ENCODE measurements at places on chromosomes 5 and 9. TPM values are rescaled to one million over a fixed set of nuclear protein-coding genes. Genes with fewer than 3 reads are reported as not detected.

Gene F2RL1
- polyA plus RNA-seq: 35.7 TPM

Gene GLRA1
- not detected for polyA plus RNA-seq

Gene CXCL14
- polyA plus RNA-seq: 13.4 TPM

Gene TAS2R1
- not detected for polyA plus RNA-seq

Gene LECT2
- not detected for polyA plus RNA-seq

Gene PTGDS
- 2.0 TPM for polyA plus RNA-seq

Gene SLC34A1
- polyA plus RNA-seq: not detected

Gene SPINK7
- polyA plus RNA-seq: 0.43 TPM

GRCh38 chr5:68449380-68449779 lies 233.8 kb downstream of the PIK3R1 start:
- no peaks in the 10 kb centered on the region for H3K4me1 ChIP-seq
- H3K27ac ChIP-seq: no peak overlapping the region
- no peak for DNase-seq
- no peaks in the 10 kb centered on the region for H3K27me3 ChIP-seq

DNA sequence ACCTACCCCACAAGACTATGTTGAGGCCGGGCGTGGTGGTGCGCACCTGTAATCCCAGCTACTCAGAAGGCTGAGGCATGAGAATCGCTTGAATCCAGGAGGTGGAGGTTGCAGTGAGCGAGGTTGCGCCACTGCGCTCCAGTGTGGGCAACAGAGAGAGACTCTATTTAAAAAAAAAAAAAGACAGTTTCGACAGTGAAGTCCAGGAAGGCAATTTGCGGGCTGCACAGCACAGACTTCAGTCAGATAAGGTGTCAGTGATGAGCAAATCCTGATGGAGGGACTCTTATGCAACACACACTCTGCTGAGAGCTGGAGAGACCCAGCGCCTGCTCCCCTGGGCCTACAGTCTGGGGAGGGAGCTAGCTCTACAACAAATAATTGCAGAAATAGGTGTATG lies 14.2 kb downstream of the CCNJL start:
- no peaks in the 10 kb centered on the region for H3K36me3 ChIP-seq
- DNase-seq: no peak
- no peak overlapping the region for H3K4me3 ChIP-seq

DNA sequence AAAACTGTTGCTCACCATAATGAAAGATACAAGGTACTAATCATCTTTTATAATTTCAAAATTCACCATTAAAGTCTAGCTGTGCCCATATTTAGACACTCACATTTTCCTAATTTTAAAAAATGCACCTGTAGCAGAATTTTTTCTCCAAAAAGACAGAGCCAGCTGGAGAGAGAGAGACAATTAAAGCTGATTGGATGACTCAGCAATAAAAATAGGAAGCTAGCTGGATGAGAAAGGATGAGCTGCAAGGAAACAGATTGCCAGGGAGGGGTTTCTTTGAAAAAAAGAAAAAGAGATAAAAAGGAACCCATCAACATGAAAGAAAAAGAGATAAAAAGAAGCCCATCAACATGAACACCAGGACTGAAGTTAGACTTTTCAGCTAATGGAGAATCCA lies 73.8 kb downstream of the HCN1 start:
- H3K36me3 ChIP-seq: no peaks in the 10 kb centered on the region
- no peak overlapping the region for H3K27ac ChIP-seq
- DNase-seq: no peak
- H3K27me3 ChIP-seq: no peaks in the 10 kb centered on the region
- H3K4me3 ChIP-seq: no peak overlapping the region

DNA sequence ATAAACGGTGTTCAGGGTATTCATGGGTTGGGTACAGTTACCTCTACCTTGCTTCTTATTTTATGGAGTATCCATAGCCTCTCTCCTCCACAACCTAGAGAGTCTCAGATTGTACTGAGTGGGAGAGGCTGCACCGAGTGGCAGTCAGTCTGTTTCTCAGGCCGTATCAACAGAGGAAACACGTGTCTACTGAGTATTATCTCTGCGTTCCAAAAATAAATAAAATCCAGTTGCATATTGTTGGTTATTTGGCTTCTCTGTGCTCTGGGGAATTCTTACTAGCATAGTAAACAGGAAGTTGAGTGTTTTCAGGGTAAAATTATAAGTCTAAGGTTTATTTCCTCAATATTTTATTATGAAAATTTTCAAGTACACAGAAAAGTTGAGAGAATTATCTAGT lies 231.0 kb downstream of the ARHGEF28 start:
- no peaks in the 10 kb centered on the region for H3K4me1 ChIP-seq
- no peak for DNase-seq
- H3K4me3 ChIP-seq: no peak overlapping the region

DNA sequence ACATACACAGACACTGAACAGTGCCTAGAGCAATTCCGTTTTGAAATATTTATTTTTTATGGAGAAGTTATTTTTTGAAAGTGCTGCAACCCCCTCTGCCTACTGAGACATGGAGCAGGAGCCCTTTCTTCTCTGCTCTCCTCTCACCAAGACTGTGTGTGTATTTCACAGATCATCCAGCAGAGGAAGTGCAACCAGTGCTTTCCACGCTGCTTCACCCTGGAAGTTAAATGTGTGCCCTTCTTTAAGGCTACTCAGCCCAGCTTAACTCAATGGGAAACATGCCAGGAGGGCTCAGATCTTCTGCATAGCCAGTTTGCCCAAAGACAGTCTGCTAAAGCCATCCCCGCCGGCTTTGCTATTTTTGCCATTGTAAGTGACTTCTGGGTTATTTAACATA lies 606.3 kb downstream of the TLE1 start:
- H3K4me1 ChIP-seq: no peaks in the 10 kb centered on the region
- no peaks in the 10 kb centered on the region for H3K27me3 ChIP-seq
- DNase-seq: no peak
- H3K27ac ChIP-seq: no peak overlapping the region
- H3K4me3 ChIP-seq: no peak overlapping the region
- H3K36me3 ChIP-seq: no peaks in the 10 kb centered on the region

DNA sequence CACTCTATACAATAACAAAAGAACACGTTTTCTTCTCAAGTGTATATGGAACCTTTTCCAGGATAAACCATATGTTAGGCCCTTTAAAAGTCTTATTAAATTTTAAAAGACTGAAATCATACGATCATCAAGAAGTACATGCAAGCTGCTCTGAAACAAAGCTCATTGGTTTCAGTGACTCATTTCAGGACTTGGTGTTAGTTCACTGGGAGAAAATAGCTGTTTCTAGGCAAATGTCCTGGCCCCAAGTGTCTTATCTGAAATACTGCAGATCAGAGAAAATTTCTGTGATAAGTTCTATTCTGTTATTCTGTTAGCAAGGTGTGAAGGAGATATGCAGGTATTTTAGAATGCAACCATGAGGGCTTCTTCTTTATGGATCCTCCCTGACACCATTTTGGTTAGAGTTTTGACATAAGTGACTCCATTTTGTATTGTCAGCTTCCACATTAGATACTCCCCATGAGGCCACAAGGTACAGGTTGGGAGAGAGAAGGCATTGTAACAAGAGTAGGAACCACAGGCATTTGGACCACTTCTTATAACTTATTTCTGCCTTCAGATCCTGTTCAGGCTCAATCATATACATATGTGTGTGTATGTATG lies 7.5 kb upstream of the CCDC180 start:
- H3K27me3 ChIP-seq: no peaks in the 10 kb centered on the region
- no peak overlapping the region for H3K27ac ChIP-seq
- H3K4me1 ChIP-seq: no peaks in the 10 kb centered on the region
- H3K36me3 ChIP-seq: no peaks in the 10 kb centered on the region
- DNase-seq: no peak

DNA sequence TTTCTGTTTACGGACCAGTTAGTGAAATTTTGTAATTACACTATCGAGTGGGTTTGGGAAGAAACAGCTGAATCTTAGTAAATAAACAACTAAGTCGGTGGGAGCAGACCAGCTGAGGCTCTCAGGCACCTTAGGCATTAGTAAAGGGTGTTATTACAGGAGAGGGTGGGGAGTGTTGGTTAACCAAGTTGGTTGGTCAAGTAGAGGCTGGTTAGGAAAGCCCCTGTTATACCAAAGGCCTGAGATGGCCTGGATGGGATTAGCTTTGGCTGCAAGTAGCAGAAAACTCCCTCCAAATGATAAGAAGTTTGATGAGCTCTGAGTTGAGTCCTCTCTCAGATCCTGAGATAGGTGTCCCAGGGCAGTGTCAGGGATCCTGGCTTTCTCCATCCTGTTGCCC lies 81.3 kb downstream of the PPARGC1B start:
- DNase-seq: no peak
- no peaks in the 10 kb centered on the region for H3K36me3 ChIP-seq
- H3K4me3 ChIP-seq: no peak overlapping the region
- no peak overlapping the region for H3K27ac ChIP-seq
- H3K4me1 ChIP-seq: no peaks in the 10 kb centered on the region

DNA sequence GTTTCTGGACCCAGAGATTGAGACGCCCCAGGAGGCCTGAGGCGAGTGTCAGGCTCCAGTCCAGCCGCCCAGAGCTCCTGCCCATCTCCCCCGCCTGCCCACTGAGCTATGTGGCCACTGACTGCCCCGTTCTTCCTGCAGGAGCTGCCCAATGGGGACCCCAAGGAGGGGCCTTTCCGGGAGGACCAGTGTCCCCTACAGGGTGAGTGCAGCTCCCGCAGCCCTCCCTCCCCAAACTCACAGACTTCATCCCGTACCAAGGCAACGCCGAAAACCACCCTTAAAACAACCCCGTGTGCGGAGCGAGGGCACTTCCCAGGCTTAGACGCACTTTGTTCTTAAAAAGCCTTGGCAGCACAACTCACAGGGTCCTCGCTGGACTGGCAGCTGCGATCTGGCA lies 23.4 kb downstream of the NKD2 start:
- H3K4me1 ChIP-seq: no peaks in the 10 kb centered on the region
- H3K27ac ChIP-seq: no peak overlapping the region
- DNase-seq: no peak

- H3K36me3 ChIP-seq: peaks cover 2% of the 10 kb centered on the region
- no peaks in the 10 kb centered on the region for H3K27me3 ChIP-seq
- no peak for DNase-seq
Observed at GRCh38 chr9:136239135-136239982, 6.3 kb downstream of the QSOX2 start.

- no peak overlapping the region for H3K27ac ChIP-seq
- no peak overlapping the region for H3K4me3 ChIP-seq
- H3K27me3 ChIP-seq: no peaks in the 10 kb centered on the region
Observed at GRCh38 chr5:42374679-42375273, 48.5 kb upstream of the GHR start.

- no peaks in the 10 kb centered on the region for H3K36me3 ChIP-seq
- peaks cover 3% of the 10 kb centered on the region for H3K27me3 ChIP-seq
- H3K27ac ChIP-seq: no peak overlapping the region
- peaks cover 2% of the 10 kb centered on the region for H3K4me1 ChIP-seq
- no peak overlapping the region for H3K4me3 ChIP-seq
Observed at GRCh38 chr5:112653638-112654205, 84.0 kb upstream of the APC start.

- no peaks in the 10 kb centered on the region for H3K4me1 ChIP-seq
- no peaks in the 10 kb centered on the region for H3K27me3 ChIP-seq
- no peak for DNase-seq
- H3K4me3 ChIP-seq: no peak overlapping the region
- no peak overlapping the region for H3K27ac ChIP-seq
Observed at GRCh38 chr5:111366388-111366787, 142.2 kb downstream of the CAMK4 start.

DNA sequence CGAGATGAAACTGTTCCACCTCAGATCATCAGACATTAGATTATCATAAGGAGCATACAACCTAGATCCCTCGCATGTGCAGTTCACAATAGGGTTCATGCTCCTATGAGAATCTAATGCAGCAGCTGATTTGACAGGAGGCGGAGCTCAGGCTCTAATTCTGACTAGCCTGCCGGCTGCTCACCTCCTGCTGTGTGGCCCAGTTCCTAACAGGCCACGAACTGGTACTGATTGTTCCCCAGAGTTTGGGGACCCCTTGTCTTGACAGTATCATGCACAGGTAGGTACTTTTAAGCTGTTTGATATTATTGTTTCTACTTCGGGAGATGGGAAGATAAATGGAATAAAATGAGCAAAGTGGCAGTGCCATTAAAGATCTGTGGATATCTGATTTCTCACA lies 66.9 kb downstream of the ZCCHC7 start:
- H3K27me3 ChIP-seq: no peaks in the 10 kb centered on the region
- peaks cover 9% of the 10 kb centered on the region for H3K36me3 ChIP-seq
- H3K4me3 ChIP-seq: no peak overlapping the region
- DNase-seq: no peak

DNA sequence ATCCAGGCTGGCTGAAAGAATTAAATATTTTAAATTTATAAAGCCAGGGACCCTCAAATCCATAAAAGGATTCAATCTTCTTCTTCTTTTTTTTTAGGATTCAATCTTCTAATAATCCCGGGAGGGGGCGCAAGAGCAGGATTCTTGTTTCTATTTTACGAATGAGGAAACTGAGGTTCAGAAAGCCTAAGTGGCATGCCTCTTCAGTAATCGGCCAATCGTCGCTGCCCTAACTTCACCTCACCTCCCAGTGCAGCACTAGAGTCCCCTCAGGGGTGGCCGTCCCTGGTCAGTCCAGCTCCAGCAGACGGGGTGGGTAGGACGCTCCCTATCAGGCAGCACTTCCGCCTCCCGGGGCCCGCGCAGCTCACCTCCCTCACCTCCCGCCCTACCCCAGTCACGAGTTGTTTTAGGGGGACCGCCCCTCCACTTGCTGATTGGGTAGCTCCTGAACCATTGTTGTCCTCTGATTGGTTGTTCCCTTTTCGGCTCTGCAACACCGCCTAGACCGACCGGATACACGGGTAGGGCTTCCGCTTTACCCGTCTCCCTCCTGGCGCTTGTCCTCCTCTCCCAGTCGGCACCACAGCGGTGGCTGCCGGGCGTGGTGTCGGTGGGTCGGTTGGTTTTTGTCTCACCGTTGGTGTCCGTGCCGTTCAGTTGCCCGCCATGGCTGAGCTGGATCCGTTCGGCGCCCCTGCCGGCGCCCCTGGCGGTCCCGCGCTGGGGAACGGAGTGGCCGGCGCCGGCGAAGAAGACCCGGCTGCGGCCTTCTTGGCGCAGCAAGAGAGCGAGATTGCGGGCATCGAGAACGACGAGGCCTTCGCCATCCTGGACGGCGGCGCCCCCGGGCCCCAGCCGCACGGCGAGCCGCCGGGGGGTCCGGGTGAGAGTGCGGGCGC lies at the start of gene CLTA:
CLTA (plus strand) TSS at position 534 of the 902 bp plus-strand sequence; CDS start at position 670, 136 bp downstream.
- peak; percentile 98 for DNase-seq
- no peaks in the 10 kb centered on the region for H3K27me3 ChIP-seq
- H3K4me1 ChIP-seq: peaks cover 12% of the 10 kb centered on the region

DNA sequence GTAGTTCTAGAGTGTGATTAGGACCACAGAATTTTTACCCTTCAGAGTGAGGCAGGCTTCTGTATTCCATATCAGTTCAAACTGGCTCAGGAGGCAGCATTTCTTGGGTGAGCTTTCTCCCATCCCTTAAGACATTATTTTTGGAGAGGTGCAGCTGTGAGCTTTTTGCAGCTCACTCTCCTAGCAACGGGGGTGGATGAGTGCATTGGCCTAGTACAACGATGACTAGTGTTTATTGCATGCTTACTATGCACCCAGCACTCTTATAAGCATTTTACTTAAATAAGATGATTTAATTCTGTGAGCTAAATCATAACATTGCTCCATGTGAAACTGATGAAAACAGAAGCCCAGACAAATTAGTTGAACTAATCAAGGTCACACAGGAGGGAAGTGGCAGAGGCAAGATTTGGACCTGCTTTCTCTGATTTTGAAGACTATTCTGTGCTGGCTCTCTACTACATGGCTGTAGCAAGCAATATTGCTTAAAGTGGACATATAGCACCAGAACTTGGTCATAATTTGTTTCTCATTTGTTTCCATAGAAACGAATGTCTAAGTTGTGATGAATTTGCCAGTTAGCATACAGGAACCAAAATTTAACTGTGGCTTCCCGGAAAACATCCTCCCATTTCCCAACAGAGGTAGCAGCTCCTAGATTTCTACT lies 372.1 kb upstream of the RIOK2 start:
- no peaks in the 10 kb centered on the region for H3K4me1 ChIP-seq
- no peaks in the 10 kb centered on the region for H3K36me3 ChIP-seq
- DNase-seq: no peak
- no peak overlapping the region for H3K27ac ChIP-seq
- H3K27me3 ChIP-seq: no peaks in the 10 kb centered on the region
